ENCODE measurements at places on chromosomes 7 and 10.

DNA sequence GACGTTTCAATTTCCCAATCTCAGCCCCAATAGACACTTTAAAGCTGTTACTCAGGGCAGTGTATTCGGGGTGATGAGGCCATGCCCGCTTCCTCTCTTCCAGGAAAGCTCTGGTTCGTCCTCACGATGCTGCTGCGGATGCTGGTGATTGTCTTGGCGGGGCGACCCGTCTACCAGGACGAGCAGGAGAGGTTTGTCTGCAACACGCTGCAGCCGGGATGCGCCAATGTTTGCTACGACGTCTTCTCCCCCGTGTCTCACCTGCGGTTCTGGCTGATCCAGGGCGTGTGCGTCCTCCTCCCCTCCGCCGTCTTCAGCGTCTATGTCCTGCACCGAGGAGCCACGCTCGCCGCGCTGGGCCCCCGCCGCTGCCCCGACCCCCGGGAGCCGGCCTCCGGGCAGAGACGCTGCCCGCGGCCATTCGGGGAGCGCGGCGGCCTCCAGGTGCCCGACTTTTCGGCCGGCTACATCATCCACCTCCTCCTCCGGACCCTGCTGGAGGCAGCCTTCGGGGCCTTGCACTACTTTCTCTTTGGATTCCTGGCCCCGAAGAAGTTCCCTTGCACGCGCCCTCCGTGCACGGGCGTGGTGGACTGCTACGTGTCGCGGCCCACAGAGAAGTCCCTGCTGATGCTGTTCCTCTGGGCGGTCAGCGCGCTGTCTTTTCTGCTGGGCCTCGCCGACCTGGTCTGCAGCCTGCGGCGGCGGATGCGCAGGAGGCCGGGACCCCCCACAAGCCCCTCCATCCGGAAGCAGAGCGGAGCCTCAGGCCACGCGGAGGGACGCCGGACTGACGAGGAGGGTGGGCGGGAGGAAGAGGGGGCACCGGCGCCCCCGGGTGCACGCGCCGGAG is 2.6 kb downstream of the GJD4 start:
- no peak for DNase-seq

DNA sequence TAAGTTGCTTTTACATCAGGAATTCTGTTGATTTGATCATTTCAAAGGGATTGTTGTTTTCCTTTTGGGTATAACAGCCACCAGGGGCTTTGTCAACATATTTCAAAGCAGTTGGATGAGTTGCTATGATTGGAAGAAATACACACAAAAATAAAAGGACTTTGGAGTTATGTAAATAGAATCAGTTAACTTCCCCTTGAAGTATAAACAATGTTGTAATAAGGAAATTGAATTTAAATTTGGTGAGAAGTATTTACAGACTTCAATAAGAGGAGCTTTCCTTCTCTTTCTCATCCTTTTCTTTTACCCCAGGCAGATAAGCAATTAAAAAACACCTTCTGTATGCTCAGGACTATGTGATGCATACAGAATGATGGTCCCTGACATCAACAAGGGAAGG is 199.7 kb downstream of the LHFPL3 start:
- no peak for DNase-seq

- DNase-seq, result no peak
Observed at GRCh38 chr7:53022893-53023292, 12.5 kb upstream of the POM121L12 start.

DNA sequence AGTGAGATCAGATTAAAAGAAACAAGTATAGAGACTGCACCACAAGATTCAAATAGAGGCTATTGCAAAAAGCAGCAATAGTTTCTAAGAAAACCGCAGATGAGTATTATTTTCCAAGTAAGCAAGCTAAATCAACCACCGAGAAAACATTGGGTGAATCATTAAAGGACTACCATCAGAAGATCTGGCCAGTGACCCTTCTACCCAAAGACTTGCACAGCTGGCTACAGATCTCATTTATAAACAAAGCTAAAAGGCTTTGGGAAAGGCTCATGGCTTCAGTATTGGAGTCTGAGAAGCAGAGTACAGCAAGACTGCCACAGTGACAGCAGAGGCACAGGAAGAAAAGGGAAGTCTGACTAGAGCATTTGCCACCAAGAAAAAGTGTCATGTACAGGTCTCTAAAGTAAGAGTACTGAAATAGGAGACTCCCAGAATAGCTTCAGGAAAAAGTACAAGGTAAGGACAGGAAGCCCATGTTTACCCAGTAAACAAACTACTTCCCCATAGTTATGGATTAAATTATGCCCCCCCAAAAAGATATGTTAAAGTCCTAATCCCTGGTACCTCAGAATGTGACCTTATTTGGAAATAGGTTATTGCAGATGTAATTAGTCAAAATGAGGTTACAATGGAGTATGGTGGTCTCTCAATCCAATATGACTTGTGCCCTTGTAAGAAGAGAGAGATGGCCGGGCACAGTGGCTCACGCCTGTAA is 19.0 kb downstream of the STEAP1 start:
- DNase-seq, result no peak

DNA sequence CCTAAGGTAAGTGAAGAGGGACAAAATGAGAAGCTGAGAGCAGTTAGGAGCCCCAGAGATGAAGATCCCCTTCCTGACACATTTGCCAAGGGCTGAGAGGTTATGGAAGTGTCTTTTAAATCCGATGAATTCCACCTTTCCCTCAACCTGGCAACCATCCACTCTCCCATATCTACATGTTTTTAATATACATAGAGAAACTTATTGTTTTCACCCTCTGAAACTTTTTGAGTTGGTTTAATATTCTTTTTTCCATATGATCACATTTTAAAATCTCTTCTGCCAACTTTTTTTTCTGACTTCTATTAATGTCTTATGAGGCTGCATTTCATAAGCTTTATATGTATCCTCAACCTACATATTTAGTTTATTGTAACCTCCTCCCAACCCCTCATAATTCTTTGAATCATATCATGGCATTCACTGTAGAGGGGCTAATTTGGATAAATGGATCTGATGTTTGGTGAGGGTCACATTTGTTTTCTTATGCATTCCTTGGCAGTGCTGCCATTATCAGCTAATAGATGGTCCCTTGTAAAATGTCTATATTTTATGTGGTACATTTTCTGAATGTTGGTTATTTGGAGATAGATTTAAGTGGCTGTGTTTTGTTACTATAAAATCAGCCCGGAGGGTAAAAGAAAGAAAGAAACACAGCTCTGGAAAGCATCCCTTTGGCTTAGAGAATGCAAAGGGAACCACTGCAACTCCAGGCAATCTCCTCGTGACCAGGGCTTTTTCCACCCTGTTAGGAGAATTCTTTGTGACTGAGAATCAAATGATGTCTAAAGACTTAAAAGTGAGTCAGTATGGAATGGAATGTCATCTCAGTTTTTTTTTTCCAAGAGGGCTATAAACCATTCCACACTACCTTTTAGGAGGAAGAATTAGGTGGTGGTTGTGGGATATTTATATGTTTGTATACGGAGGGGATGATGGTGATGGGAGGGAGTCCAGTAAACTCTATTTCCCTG is 334.4 kb downstream of the SUGCT start:
- no peak for DNase-seq

- peak; percentile 71 for DNase-seq
Observed at GRCh38 chr7:18666107-18666728, 170.7 kb downstream of the HDAC9 start.

DNA sequence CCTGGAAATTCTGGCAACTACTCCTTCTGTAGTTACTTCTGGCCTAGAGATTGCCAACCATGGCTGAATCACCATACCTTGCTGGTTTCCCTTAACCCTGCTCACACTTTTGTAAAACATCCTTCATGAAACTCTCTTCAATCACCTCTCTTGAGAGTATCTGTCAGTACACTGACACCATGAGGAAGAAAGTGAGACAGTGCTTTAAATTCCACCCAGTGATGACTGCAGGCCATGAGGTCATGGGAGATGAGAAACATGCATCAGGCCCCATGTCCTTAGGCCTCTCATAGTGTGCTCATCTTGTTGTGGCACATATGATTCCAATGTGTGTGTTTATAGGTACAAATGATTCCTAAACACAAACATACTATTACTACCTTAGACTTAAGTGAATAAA is 24.6 kb upstream of the NAMPT start:
- no peak for DNase-seq

DNA sequence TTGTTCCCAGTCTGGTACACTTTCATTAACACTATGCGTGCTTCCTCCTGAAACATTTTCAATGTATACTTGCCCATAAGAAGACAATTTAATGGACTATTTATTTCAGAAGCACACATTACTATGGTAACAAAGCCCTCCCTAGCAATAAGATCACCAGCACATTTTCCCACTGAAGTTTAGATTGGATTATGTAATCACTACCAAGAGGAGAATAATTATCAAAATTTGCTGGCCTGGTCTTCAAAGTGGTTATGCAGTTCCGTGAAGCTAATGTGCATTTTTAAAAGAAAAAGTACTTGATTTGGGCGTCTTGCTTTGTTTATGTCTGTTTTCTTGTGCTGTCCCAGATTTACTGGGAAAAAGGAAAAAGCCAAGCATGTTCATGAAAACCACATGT is 61.9 kb downstream of the AP3M1 start:
- DNase-seq, result no peak

- DNase-seq, result no peak
Observed at GRCh38 chr10:90644165-90644564, 213.7 kb downstream of the HTR7 start.

DNA sequence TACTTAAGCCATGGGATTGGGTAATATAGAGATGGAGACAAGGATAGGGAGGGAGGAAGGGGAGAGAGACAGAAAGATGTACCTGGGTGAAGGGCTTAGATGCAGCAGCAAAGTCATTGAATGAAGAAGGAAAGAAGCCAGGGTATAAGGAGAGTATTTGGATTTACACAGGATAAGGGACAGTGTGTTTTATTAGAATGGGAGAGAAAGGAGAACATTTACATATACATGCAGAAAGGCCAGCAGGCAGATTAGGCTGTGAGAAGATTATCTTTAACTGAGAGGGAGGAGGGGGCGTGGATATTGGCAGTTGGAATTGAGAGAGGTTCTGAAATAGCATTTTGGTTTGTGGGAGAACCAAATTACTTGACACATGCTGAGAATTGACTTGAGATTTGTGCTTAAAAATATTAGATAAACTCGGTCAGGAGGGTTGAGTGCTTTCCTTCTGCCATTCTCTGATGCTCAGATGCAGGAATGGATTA is 161.5 kb upstream of the ZNF804B start:
- DNase-seq, result no peak

- DNase-seq, result peak; percentile 81
Observed at GRCh38 chr10:79345241-79346011, 1.8 kb upstream of the PPIF start.

DNA sequence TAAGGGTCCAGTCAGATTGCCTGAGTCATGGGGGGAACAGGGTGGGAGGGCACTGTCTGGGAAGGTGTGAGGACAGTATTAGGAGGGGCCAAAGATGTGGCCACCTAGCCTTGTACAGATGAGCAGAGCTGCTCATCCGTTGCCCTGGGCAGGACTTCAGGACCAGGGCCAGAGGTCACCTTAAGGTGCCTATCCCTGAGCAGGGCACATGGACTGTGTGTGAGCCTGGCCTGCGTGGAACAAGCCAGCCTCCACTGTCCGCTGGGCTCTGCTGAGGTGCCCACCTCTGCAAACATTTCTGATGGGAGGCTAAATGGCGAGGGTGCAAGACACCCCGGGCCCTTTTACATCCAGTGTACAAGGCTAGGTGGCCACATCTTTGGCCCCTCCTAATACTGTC is 3.4 kb upstream of the OPN1SW start:
- no peak for DNase-seq

DNA sequence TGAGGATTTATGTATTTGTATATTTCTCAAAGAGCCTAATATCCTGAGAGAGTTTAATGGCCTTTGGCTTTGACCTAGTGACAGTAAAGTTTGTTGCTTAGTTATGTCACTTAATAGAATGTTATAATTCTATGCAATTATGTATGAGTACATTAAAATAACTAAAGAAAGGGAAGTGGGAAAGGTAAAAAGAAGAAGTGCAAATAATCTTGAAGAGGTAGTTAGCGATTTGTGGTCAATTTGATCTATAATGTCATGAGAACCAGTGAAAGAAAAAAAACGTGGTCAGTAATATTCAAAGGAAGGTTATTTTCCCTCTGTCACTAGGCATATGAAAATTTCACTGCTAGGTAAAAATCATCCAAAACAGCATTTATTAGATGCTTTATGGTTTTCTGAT is 143.4 kb upstream of the LSM8 start:
- no peak for DNase-seq

DNA sequence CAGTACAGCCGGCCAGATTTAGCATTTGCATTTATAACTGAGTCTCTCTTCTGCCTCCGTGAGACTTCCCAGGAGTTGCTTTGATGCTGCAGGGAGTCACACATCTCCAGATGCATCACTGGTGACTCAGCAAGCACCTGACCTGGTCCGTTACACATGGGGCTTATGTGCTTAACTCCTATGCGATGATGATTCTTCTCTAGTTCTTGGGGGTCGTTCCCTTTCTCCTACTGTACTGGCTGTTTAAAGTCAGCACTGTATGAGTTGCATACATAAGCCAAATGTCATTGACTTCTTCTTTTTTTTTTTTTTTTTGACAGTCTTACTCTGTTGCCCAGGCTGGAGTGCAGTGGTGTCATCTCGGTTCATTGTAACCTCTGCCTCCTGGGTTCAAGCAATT is 13.0 kb upstream of the AKR1E2 start:
- DNase-seq, result no peak

GRCh38 chr7:77738871-77739270 is 42.6 kb downstream of the RSBN1L start:
- DNase-seq, result no peak

GRCh38 chr10:65518379-65518778 is 1407.5 kb upstream of the LRRTM3 start:
- no peak for DNase-seq

DNA sequence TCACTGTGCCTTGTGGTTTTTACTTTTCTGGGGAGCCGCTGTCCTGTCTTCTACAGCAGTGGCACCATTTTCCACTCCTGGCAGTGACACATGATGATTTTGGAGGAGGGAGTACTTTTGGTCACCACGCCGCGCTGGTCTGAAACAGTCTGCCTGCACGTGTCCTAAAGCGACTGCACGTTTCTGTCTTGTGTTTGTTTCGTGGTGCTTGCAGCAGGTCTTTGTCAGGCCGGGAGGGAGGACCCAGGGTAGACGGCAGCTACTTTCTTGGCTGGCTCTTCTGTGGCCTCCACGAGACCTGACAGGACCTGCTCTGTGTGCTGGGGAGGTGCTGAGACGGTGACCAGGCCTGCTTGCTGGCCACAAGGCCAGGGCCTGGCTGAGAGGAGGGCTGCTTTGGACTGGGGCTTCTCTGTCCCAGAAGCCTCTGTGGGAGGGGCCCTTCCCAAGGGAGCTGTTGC is 82.0 kb downstream of the GLRX3 start:
- no peak for DNase-seq
